Small intestine (tissue), 16 donors: ENCODE measurements at places on chromosomes 4 and X.

DNA sequence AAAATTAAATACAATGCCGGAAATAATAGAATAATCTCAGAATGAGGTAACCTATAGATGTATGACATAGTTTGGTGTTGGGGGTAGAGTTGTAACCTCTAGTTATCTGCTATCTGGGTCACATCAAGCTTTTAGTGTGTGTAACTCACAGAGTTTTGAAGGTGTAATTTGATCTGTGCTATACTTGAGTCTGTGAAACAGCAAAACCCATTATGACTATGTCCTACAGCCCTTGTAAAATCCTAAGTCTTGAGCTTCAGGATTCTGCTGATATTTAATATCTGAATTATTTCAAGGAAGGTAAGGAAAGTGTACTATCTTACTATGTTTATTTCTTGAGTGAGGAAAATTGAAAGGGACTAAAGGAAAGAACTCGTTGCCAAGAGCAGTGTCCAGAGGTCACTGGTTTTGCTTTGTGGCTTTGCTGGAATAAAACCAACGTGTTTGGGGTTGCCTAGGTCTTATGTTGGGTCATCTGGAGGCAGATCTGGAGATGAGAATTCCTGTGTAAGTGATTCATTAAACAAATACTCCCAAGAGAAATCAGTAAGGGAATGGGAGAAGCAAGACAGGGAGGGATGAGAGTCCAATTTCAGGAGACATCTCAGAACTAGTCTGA lies 107.8 kb upstream of the CBLL2 start:
- H3K27ac ChIP-seq = no peak overlapping the region
- no peak for DNase-seq
- H3K4me3 ChIP-seq = no peak overlapping the region

- H3K4me1 ChIP-seq = no peaks in the 10 kb centered on the region
- DNase-seq = no peak
- no peaks in the 10 kb centered on the region for H3K36me3 ChIP-seq
- H3K27ac ChIP-seq = no peak overlapping the region
- no peaks in the 10 kb centered on the region for H3K27me3 ChIP-seq
- no peak overlapping the region for H3K4me3 ChIP-seq
Observed at GRCh38 chrX:114798907-114799306, 215.0 kb downstream of the HTR2C start.

GRCh38 chrX:9337046-9337445 lies 127.8 kb upstream of the TBL1X start:
- DNase-seq = no peak
- H3K27ac ChIP-seq = peak overlapping the region; percentile 77
- no peak overlapping the region for H3K4me3 ChIP-seq
- peaks cover 4% of the 10 kb centered on the region for H3K4me1 ChIP-seq

- H3K36me3 ChIP-seq = peaks cover 8% of the 10 kb centered on the region
- peak overlapping the region; percentile 74 for H3K27ac ChIP-seq
- no peak overlapping the region for H3K4me3 ChIP-seq
- H3K4me1 ChIP-seq = peaks cover 40% of the 10 kb centered on the region
Observed at GRCh38 chr4:2482192-2482591, 13.3 kb downstream of the RNF4 start.

DNA sequence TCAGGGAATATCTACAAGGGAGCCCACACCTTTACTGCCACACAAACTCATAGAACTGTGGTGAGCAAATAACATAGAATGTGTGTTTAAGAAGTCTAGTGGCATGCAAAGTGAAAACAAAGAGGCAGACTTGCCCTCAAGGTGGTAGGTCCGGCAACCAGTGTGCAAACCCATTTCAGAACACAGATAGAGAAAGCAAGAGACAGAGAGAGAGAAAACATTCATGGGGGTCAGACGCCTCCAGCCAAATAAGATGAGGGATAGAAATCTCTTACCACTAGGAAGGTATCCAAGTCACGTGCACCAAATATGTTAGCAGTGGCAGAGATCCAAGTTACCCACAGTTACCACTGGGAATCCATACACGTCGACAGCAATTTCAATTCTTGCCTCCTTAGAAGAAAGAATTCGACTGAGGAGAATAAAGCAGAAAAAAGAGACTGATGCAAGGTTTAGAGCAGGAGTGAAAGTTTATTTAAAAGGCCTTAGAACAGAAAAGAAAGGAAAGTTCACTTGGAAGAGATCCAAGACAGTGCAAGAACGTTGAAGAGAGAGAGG lies 252.8 kb downstream of the NAP1L3 start:
- no peaks in the 10 kb centered on the region for H3K36me3 ChIP-seq
- H3K4me3 ChIP-seq = no peak overlapping the region
- no peak for DNase-seq
- no peaks in the 10 kb centered on the region for H3K4me1 ChIP-seq
- H3K27ac ChIP-seq = no peak overlapping the region

DNA sequence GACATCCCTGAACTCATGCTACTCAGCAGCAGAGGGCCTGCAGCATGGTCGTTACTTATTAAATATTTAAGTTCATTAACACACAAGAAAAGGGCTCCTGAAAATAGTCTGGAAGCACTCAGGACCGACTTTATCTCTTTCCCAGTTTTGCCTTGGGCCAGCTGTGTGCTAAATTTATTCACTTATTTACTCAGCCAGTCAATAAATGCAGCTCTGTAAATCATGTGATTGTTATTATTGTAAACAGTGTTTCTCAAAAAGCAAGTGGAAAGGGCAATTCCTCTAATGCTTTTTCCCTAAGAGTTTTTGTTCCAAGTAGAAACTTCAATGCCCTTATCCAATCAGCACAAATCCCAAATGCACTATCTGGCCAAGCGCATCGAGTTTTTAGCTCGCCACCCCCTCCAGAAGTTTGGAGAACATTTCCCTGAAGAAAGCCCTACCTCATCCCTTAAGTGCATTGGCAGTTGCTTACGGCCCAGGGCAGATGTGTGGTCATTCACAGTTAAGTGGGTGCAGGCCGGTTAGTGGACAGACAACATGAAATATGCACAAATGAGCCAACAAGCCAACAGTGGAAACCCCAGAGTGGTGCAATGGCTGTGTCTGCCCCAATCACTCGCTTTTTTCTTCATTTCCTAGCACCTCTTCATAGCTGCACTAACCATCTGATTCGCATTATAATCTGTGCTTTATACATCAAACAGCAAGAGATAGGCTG lies 125.8 kb downstream of the SMIM20 start:
- DNase-seq = no peak
- no peak overlapping the region for H3K4me3 ChIP-seq
- H3K4me1 ChIP-seq = no peaks in the 10 kb centered on the region
- no peaks in the 10 kb centered on the region for H3K36me3 ChIP-seq
- no peak overlapping the region for H3K27ac ChIP-seq
- H3K27me3 ChIP-seq = no peaks in the 10 kb centered on the region

DNA sequence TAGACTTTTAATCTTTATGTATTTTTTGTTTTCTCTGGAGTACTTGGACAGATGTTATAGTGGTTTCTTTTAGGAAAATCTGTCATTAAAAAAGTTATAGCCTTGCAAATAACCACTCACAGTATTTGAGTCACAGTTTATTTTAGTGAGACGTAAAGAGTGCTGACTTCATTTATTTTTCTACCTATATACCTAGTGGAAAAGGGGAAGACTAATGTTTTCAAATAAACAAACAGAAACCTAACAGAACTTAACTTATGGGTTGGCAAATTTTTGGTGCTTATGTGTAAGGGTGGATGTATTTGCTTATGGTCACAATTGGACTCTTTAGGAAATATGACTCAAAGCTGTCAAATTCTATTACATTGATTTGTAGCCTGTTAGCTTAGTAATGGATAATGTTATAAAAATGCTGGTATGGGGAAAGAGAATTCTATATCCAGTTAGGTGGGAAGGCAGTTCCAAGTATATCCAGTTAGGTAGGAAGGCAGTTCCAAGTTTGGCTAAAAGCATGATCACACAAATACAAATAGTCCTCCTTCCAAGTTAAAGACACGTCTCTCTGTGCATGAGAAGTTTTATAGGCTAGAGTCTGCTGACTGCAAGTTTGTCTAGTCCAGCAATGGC lies 61.9 kb downstream of the SLC9A6 start:
- no peak for DNase-seq
- no peaks in the 10 kb centered on the region for H3K27me3 ChIP-seq
- no peak overlapping the region for H3K4me3 ChIP-seq

DNA sequence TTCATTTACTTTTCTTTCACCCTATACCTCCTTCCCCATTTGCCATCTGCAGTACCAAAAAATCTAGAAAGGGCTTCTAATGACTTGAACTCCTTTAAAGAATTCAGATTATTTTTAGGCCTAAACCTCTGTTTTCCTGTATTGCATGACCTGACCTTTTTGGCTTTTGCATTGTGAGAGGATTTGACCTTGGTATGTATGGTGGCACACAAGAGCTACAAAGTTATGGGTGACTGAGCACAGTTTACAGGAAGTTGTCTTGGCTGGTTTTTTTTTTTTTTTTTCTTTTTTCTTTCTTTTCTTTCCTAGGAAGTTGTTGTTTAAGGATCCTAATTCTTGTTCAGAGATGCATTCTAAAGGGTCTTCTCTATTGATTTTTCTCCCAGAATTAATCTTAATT lies 32.0 kb upstream of the MTMR8 start:
- no peaks in the 10 kb centered on the region for H3K36me3 ChIP-seq
- H3K4me1 ChIP-seq = no peaks in the 10 kb centered on the region
- no peaks in the 10 kb centered on the region for H3K27me3 ChIP-seq
- no peak for DNase-seq

- H3K27me3 ChIP-seq = no peaks in the 10 kb centered on the region
- H3K27ac ChIP-seq = no peak overlapping the region
- no peak for DNase-seq
- H3K4me1 ChIP-seq = no peaks in the 10 kb centered on the region
- H3K4me3 ChIP-seq = no peak overlapping the region
Observed at GRCh38 chr4:162322054-162322453, 158.3 kb upstream of the FSTL5 start.
